Activated naive CD4-positive, alpha-beta T cell treated with anti-CD3 and anti-CD28 coated beads for 36 hours (primary cell): ENCODE measurements at places on chromosomes 11 and 22.
A peak's percentile ranks its signal among the peaks of the same experiment; 100 is the strongest.

GRCh38 chr11:74611369-74611861 lies 19.0 kb downstream of the POLD3 start:
- no peak for DNase-seq

DNA sequence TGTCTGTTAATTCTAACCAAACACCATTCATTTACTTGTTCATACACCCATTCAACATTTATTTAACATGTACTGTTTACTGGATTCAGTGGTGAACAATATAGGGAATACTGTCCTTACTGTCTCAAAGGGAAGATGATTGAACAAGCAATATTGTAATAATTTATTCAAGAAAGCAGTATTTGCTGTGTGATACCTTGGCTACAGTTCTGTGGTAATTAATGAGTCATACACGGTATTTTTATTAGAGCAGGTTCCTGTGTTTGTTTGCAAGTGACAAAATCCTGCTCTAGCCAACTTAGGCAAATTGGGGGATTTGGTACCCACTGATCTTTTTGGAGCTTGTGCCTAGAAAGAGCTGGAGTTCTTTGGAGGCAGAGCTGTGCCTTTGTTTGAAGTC lies 15.7 kb downstream of the PIH1D2 start:
- DNase-seq: no peak

- no peak for DNase-seq
These were observed 47.3 kb downstream of the NRXN2 start for GRCh38 chr11:64675450-64676260.

DNA sequence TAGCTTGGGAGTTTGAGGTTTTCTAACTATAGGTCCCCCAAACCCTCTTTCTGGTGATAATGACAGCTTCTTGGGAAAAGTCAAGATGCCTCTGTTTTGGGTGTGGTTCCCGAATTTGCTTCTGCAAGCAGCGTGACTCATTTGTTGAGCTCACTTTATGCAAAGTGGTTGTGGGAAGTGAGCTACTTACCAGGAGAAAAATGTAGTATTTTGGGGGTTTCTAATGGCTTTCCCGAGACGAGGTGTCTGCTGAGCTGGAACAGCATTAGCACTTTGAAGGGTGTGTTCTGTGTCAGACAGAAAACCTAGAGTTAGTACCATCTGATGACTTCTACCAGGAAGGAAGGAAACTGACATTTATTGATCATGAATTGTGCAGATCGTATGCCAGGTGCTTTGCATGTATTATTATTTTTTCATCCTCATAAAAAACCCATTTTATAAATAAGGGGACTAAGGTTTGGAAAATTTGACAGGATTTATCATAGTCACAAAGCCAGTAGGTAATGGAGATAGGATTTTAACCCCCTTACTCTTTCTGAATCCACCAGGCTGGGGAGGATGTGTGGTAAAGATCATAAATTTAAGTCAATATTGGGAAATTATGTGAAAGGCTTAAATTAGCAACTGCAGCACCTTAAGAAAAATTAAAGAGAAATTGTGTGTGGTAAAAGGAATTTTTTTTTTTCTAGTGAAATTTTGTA lies 108.8 kb upstream of the CD44 start:
- peak; percentile 70 for DNase-seq
